Activated naive CD4-positive, alpha-beta T cell treated with anti-CD3 and anti-CD28 coated beads, Interleukin-2, amount 50 U/mL, for 16 hours (primary cell): ENCODE measurements at places on chromosomes 1 and 21.

DNA sequence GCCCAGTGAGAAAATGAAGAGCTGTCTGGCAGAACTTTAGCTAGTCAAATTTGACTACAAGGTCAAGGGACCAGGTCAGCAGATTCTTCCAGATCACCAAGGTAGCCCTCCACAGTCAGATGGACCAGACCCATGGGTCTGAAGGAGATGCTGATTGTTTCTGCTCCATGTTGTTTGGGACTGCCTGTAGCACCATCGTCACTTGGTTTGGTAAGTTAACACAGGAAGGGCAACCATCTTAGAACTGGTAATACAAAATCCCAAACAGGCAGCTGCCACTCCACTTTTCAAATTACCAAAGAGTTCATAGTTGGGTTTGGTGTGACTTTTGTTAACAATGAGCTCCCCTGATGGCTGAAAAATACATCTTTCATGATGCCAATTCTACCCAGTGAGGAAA, 9.0 kb downstream of the ITPKB start:
- DNase-seq, result no peak

DNA sequence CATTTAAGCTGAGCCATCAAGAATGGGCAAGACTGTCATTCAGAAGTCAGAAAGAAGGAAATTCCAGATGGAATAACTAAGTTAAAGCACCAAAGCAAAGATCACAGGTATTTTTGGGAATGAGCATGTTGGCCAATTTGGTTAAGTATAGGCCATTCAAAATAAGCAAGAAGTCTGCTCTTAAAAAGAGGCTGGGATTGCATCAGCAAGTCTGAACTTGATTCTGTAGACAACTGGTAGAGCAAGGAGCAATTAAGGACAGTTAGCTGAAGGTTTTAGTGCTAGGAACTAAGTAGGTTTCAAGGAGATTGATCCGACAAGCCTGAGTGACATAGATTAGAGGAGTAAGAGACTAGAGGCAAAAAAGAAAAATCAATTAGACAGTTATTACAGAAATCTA, 8.4 kb downstream of the ANKRD45 start:
- DNase-seq, result no peak

DNA sequence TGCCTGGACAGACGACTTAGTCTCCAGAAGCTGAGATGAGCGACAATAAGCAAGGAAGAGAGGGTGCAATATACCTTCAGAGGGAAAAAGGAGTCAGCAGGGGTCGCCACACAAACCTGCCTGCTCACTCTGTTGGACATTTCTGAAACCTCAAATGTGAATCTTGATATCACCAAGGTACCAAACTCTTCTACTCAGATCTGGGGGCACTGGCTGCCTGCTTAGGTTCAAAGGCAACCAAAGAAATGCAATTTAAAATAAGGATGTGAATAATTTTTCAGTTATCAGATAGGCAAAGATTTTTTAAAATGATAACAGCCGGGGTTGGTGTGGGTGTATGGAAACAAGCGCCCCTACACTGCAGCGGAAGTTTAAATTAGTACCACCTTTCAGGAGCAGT, 164.2 kb downstream of the HIVEP3 start:
- DNase-seq, result no peak

GRCh38 chr1:44812822-44813543, 4.7 kb downstream of the BTBD19 start:
- DNase-seq, result no peak

- no peak for DNase-seq
Measured at GRCh38 chr21:37389456-37389855, 22.9 kb downstream of the DYRK1A start.

DNA sequence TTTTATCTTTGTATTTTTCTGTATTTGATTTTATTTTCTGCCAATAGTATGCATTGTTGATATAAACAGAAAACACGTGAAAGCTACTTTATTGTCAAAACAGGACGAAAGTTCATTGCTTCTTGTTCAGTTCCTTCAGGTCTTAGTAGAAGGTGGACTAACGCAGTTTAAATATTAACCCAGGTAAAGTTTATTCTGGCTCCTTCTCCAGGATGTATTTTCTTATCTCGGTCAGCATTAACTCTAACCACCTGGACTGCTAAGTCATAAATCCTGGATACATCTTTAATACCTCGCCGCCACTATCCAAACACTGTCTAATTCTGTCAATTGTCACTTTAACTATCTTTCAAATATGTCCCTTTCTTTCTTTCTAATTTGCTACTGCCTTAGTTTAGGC, 5.7 kb upstream of the SOAT1 start:
- DNase-seq, result no peak

DNA sequence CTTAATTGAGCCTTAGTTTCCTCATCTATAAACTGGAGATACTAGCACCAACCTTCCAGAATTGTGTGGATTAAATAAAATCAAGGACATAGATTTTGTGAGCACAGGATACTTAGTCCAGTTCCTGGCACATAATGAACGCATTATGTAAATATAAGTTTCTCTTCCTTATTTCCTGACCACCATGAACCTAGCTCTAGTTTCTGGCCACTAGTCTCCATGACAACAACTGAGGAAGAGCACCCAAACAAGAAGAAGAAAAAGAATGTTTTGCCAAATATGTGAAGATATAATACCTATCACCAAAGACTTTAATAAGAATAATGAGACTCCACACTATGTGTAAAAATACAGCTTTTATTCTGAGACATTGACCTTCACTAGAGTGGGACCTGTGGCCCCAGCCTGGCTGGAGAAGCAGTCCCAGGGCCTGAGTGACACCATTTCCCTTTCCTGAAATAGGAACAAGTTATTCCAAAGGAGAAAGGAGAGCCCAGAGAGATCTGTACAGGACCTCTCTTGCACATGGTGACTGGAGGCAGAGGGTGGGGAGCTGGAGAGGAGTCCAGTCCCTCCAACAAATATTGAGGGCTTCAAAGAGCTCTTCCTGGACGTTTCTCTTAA, 940 bp upstream of the USF1 start:
- no peak for DNase-seq

DNA sequence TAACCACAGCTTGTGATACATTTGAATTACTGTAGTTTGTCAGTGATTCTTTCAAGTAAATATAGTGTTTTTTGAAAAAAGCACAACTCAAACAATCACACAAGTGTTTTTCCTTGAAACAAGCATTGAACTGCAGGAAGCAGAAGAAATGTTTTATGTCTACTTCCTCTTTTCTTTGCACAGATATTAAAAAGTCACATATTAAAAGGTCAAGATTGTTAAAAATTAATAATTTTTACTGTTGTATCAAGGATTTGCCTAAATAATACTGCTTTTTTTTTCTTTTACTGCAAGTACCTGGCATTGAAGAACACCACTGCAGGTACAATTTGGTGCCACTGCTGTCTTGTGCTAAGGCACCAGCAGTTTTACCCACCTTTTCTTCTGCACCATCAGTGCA, 214.2 kb upstream of the C1orf105 start:
- DNase-seq, result no peak

- DNase-seq, result no peak
Measured at GRCh38 chr1:41322835-41323234, 38.4 kb upstream of the FOXO6 start.

DNA sequence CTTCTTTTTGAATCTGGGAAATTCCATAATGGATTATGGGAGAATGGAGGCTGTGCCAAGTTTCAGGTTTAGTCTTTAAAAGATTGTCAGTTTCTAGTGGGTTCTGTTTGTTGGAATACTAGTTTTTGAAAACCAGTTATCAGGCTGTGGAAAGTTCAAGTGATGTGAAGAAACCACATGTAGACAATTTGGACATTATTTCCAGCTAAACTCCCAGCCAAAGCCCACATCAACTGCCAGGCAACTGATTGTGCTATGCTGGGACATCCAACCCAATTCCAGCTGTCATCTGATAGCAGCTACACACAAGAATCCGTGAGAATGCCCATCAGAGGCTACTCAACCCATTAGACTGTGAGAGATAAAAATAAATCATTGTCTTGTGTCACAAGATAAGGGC, 546.1 kb upstream of the ADAMTS5 start:
- no peak for DNase-seq

DNA sequence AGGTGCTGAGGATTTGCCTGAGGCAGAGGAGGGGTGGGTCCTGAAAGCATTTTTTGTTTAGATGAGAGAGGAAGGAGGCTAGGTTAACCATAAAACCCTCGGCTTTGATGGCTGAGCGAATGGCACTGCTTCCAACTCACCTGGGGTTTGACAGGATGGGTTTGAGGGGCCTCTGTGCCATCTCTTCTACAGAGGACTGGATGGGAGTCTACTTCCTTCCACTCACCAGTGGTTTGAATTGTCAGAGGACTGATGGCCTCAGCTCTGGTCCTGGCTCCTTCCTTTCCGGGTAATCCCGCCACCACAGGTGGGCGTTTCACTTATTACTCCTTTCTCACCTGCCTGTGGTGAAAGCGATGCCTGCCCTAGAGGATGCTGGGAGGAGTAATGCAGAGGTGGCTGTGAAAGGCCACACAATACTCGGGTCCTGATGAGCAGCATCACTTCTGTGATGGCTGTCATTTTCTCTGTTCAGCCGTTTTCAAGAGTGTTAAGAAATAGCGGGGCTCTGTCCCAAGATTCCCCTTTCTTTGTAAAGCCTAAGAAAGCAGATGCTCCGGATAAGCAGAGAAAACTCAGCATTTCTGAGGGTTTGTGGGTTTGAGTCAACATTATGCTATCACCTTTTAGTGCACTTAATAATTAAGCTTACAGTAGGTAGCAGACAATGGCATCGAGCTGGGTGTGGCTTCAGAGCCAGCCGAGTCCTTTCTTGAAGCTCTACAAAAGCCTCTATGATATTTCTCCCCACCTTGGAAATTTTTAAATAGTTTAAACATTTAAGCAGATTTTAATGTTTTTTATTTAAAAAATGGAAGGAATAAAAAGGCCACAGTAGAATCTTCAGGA, 220.7 kb downstream of the HLX start:
- DNase-seq, result no peak

DNA sequence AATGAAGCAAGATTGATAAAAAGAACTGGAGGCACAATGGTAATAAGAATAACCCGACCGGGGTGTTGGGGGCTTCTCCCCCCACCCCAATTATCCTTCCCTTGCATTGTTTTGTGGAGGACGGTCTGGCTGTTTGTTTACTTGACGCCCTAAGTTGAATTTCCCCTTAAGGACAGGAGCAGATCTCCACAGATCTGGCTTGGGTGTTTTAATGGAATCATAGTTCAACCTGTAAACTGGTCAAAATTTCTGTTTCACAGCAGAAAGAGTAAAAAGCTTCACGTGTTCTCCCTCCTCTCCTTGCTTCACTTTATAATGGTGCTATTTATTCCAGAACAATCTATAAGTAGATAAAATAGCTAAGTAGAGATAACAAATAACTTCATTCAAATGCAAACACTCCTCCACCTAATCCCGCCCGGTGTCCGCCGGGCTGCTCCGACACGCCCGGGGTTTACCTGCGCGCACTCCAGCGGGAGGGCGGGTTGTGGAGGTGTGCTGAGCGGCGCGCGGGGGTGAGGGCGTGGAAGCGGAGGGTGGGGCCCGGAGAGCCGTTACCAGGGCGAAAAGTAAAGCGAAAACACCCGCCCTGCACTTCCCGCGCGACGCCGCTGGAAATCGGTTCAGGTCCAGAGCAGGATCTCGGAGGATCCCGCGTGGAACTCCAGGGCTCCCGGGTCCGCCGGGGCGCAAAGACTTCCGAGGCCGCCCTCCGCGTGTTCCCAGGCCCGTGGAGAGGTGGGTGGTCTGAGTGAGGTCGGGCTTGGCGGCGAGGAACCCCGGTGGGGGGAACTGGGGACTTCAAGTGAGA, 2.0 kb upstream of the ATF3 start:
- DNase-seq, result peak; percentile 53

DNA sequence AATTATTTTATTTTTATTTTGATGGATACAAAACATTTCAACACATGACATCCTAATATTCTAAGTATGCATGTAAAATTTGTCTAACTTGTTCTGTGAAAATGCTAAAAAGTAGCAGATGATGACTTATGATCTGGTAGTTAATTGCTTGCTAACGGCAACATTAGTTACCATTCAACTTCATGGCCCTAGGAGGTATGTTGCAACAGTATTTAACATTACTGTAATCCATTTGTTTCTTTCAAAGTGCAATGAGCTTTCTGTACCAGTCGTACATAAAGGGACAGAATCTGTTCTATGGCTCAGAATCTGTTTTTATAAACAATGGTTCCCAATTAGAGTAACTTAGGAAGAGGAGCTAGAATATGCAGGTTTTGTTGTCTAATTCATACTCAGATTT, 91.5 kb upstream of the ZNHIT6 start:
- no peak for DNase-seq

GRCh38 chr1:25107643-25108010, 124.7 kb downstream of the SYF2 start:
- DNase-seq, result no peak

DNA sequence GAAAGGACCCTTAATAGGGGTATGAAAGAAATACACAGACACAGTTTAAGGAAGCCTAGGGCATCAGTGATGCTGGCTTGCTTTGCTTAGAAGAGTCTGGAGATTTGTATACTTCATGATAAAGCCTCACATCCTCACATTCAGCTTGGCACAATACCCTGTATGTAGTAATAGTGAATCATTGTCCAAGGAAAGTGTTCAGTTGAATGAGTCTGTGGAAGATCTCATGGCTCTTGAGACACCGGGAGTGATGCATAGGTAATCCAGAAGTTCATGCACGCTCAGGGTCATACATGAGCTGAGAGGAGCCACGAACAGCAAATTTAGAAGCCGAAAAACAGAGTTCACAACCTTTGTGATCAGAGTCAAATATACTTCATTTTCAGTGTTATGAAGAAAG, 537.2 kb upstream of the TMPRSS15 start:
- no peak for DNase-seq

- no peak for DNase-seq
Measured at GRCh38 chr1:178964469-178965330, 61.0 kb upstream of the FAM20B start.

DNA sequence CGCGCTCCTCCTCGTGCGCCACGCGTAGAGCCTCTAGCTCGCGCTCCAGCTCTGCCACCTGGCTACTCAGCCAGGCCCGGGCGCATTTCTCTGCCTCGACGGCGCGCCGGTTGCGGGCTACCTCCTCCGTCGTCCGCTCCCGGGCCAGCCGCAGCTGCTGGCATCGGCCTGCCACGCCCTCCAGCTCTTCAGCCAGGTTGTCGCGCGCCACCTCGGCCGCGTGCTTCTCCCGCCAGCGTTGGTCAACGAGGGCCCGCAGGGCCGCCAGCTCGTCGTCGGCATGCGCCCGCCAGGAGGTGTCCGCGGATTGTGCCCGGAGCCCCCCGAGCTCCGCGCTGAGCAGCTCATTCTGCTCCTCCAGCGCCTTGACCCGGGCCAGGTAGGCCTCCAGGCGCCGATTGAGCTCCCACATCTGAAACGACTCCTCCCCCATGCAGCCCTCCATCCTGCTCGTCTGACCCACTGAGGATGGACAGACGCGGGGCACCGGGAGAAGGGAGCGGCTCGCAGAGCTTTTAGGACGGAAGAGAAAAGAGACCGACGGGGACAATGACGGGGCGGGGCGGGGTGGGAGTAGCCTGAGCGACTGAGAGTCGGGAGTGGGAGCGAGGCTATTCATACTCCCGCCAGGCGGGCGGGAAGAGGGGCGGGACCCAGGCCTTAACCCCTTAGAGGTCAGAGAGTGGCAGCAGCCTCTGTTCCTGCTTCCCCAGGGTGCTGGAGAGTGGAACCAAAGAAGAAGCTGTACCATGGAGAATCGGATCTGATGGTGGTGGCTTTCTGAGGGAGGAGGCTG, at the start of gene NES:
NES (minus strand) TSS at position 588 of the 796 bp plus-strand sequence; CDS start at position 445, 143 bp downstream.
- DNase-seq, result no peak
